MCF 10A (cell line): ENCODE measurements at places on chromosomes 6 and 20. TPM values are rescaled to one million over a fixed set of nuclear protein-coding genes. Genes with fewer than 3 reads are reported as not detected.

XKR7 gene
- not detected in 2 replicates for total RNA-seq

VGLL2 gene
- not detected in 2 replicates for total RNA-seq

- H3K36me3 ChIP-seq, result peaks cover 4% of the 10 kb centered on the region
- H3K27ac ChIP-seq, result no peak overlapping the region
- H3K4me1 ChIP-seq, result peaks cover 31% of the 10 kb centered on the region
- DNase-seq, result no peak
Observed at GRCh38 chr20:57683287-57683686, 26.5 kb downstream of the PMEPA1 start.

DNA sequence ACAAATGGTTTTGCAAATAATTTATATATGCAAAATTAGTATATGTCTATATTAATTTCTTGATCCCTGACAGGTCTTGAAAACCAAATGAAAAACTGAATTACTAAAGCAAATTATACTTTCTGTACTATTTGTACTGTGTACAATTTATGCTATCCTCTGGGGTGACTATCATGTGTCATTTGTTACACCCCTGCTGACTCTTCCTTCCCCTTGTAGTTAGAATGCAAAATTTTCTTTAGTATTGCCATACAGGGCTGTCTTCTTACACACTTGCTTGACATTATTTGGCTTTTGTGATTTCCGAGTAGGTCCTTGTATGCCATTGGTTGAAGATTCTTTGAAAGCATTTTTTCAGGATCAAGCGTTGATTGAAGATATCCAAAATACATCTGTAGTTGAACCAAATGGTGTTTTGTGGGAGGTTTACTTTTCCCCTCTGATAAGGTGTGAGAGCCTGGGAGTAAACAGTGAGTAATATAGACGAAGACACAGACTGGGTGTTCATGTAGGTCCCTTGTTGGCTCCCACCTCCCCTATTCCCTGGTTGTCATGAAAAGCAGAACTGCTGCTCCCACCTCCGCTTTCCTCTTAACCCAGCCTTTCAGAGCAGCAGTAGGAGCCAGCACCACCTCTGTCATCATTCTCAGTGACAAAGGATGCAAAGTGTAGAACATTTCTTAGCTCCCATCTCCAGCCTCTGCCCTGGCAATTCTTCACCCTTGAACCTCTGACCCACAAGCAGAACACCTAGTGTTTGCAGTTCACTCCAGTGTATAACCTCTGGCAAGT lies 29.0 kb downstream of the NCOA7 start:
- no peaks in the 10 kb centered on the region for H3K27me3 ChIP-seq
- H3K4me3 ChIP-seq, result no peak overlapping the region
- DNase-seq, result no peak
- peaks cover 35% of the 10 kb centered on the region for H3K36me3 ChIP-seq
- peaks cover 29% of the 10 kb centered on the region for H3K4me1 ChIP-seq
- H3K27ac ChIP-seq, result no peak overlapping the region

GRCh38 chr6:134724771-134725340 lies 225.0 kb downstream of the ALDH8A1 start:
- no peak overlapping the region for H3K27ac ChIP-seq
- DNase-seq, result peak; percentile 27
- H3K27me3 ChIP-seq, result no peaks in the 10 kb centered on the region

GRCh38 chr6:5403609-5404008 lies 142.3 kb downstream of the FARS2 start:
- no peak for DNase-seq
- H3K4me1 ChIP-seq, result peaks cover 7% of the 10 kb centered on the region
- H3K4me3 ChIP-seq, result no peak overlapping the region
- no peak overlapping the region for H3K27ac ChIP-seq

- no peak overlapping the region for H3K27ac ChIP-seq
- H3K27me3 ChIP-seq, result no peaks in the 10 kb centered on the region
- DNase-seq, result peak; percentile 94
- H3K4me3 ChIP-seq, result peak overlapping the region; percentile 29
- H3K4me1 ChIP-seq, result peaks cover 18% of the 10 kb centered on the region
Observed at GRCh38 chr6:113120224-113120581, 736.9 kb upstream of the MARCKS start.

- no peaks in the 10 kb centered on the region for H3K36me3 ChIP-seq
- peak; percentile 42 for DNase-seq
- H3K27ac ChIP-seq, result no peak overlapping the region
- peaks cover 11% of the 10 kb centered on the region for H3K4me1 ChIP-seq
- no peak overlapping the region for H3K4me3 ChIP-seq
Observed at GRCh38 chr6:146985111-146985510, 219.1 kb upstream of the STXBP5 start.

GRCh38 chr6:90500458-90500857 lies 86.4 kb downstream of the MAP3K7 start:
- no peaks in the 10 kb centered on the region for H3K36me3 ChIP-seq
- H3K4me3 ChIP-seq, result no peak overlapping the region
- no peaks in the 10 kb centered on the region for H3K4me1 ChIP-seq
- H3K27ac ChIP-seq, result no peak overlapping the region
- DNase-seq, result no peak

GRCh38 chr20:46799781-46800408 lies 90.4 kb downstream of the SLC2A10 start:
- no peaks in the 10 kb centered on the region for H3K36me3 ChIP-seq
- H3K4me1 ChIP-seq, result no peaks in the 10 kb centered on the region
- no peak for DNase-seq
- no peak overlapping the region for H3K4me3 ChIP-seq
- H3K27ac ChIP-seq, result no peak overlapping the region
- H3K27me3 ChIP-seq, result peaks cover 61% of the 10 kb centered on the region
